ENCODE measurements at places on chromosomes 3 and 15. TPM values are rescaled to one million over a fixed set of nuclear protein-coding genes. Genes with fewer than 3 reads are reported as not detected.

The SEMA3G gene
- 11.5 TPM for total RNA-seq

- DNase-seq: no peak
These were observed 195.5 kb downstream of the BCHE start for GRCh38 chr3:165641569-165642310.

GRCh38 chr3:181626036-181626435 lies 85.7 kb upstream of the SOX2 start:
- no peak for DNase-seq

DNA sequence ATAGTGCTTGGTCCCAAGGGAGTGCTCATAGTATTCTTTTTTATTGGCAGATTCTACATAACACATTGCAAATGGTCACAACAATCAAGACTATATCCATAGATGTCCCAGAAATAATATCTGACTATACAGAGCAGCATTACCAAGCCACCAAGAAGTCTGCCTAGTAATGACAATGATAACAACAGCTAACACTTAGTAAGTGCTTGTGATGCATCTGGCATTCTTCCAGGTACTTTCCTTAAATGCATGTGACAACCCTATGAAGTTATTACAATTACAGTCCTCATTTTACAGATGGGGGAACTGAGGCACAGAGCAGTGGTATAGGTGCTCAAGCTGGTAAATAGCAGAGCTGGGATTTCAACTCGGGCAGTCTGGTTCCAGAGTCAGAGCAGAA lies 49.6 kb upstream of the ICE2 start:
- DNase-seq: no peak

DNA sequence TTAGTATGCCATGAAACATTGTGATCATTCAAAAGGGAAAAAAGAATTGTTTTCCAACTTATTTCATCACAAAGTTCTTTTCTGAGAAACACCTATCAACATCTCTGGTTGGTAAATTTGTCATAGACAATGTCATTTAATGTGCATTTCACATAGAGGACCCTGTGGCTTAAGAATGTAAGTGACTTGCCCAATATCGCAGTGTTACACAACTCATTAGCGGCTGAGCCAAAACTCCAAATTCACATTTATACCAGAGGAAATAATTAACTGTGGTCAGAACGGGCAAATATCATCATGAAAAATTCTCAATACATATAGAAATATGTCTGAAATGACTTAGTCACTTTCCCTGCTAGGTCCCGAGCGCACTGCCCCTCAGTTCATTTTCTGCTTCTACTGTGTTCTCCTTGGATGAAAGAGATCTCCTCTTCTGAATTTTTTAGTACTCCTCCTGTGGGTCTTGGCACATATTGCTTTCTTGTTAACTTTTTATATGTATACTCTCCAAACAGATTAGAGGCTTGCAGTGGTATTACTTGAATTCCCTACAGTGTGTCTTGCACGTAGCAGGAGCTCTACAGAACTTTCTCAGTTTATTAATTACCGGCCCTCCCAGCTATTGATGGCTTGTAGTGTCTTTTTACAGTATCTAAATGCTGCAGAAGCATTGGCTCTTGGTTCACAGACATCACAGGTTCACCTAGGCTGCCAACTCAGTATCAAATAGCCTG lies 33.1 kb downstream of the PTX3 start:
- DNase-seq: no peak

- DNase-seq: no peak
These were observed 5.7 kb downstream of the TTBK2 start for GRCh38 chr15:42914728-42915497.
